Hematopoietic multipotent progenitor cell treated with erythropoietin and hydrocortisone succinate and interleukin-3 and kit ligand, for 8 days (in vitro differentiated cells): ENCODE measurements at places on chromosomes 1 and 21.

DNA sequence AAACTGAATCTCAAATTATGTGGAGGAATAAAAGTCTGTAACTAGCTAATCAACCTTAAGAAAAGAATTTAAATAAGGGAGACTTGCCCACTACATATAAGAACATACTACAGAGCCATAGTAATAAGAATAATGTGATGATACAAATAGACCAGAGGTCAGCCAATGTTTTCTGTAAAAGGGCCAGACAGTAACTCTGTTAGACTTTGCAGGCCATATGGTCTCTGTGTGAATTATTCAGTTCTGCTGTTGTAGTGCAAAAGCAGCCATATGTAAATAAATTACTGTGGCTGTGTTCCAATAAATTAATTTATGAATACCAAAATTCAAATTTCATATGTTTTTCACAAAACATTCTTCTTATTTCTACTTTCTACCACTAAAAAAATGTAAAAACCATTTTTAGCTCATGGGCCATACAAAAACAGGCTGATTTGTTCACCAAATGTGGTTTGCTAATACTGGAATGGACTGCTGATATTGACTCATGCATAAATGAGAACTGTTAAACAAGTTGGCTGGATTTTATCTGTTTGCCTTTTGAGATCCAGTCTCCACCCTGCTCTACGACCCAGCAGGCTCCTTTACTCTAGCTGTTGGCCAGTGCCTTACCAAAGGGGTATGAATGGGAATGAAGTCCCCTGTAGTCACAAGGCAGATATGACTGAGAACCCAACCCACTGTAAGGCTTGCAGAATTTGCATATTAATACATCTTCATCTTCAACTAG lies 98.2 kb upstream of the ZNHIT6 start:
- no peak for DNase-seq

- no peak for DNase-seq
Measured at GRCh38 chr1:98452162-98452561, 209.4 kb upstream of the SNX7 start.

DNA sequence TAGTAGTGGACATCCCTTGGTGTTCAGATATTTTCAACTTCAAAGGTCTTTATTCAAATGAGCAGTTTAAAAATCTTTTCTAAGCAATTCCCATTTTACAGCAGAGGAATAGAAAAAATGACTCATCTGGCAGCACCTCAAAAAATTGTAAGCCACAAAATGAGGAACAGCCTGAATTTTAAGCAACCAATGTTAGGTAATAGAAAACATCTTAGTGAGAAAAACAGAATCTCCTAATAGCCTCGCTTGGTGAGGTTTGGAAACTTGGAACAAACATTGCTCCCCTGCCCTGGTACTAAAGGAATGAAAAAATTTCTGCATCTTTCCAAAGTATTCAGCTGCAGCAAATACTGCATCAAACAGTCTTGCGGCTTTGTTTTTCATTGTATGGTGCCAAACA lies 264.4 kb downstream of the NTNG1 start:
- DNase-seq = no peak

DNA sequence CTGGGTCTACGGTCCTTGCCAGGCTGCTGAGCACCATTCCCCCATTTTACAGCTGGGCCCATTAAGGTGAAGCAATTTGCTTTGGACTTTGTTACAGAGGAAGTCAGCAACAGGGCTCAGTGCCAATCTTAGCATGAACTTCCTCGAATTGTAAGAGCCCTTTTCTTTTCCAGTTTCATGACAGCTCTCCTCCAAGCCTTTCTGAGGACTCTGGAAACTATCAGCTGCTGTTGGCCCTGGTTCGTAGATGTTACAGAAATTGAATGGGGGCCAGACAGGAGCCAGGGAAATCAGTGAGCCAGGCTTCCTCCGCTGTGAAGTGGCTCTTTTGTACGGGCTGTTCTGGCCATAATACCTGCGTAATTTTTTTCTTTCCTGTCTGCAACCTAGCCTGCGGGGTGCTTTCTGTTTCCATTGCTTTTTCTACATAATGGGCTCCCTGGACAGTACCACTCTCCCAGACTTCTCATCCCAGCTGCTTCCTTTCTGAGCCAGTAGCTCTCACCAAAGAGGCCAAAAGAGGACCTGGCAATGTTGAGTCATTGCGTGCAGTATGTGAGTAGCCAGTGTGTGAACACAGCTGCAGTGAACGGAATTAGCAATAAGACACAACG lies 386.3 kb downstream of the DISC1 start:
- no peak for DNase-seq

DNA sequence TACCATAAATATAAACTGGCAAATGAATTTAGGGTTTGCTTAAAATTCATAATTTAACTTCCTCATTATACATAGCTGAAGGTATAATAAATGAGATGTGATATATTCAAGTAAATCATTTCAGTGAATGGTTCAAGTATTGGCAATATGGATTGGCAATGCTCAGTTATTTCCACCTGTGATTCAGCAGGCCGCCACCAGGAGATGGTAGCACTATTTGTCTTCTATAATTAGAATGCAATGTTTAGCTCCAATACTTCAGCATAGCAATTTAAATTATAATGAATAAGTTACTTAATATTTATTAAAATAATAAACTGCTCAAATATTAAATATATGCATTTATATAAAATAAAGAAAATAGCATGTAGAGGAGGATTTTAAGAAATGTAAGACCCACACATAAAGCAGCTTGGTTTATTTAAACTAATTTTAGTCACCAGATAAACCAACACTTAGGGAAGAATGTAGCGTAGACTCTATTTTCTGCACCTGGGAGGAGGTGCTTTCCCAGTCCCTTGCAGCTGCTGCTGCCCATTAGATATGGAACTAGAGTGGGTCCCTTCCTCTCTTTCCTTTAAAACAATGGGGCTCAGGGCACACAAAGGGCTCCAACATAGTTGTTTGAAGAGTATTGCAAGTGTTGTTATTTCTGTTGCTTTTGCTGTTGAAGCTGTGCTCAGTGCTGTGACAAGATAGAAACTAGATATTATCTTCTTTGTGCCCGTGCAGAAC lies 62.1 kb downstream of the PLPPR4 start:
- no peak for DNase-seq

GRCh38 chr21:35377505-35378090 lies 328.5 kb upstream of the RUNX1 start:
- DNase-seq = no peak

GRCh38 chr1:52640697-52641096 lies 7.7 kb downstream of the SHISAL2A start:
- no peak for DNase-seq

DNA sequence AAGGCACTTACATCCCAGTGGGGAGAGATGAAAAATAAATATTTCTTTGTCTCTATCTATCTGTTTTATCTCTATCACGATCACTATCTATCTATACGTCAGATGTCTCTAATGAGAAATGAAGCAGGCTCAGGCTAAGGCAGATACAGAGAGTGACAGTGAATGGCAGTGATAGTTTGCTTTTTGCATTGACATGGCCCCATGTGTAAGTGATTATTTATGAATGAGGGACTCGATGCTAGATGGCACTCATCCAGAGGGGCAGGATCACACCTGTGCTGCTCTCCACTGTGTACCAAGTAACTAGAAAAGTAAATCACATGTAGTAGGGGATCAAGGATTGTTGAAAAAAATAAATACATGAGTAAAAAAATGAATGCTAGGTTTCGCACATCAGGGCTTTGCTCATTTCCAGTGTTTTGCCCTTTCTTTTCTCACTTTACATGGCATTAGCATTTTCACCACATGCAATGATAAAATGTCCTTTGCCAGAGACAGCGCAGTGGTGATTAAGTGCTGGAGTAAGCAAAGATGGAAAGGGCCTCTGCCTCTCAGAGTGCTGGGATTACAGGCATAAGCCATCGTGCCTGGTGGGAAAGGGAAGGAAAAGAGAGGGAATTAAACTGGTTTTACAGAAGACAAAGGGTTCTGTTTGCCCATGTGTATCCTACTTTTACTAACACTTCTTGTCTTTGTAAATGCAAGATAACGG lies 16.5 kb downstream of the TBX19 start:
- no peak for DNase-seq

- no peak for DNase-seq
Measured at GRCh38 chr1:56795870-56796269, 23.3 kb downstream of the FYB2 start.

DNA sequence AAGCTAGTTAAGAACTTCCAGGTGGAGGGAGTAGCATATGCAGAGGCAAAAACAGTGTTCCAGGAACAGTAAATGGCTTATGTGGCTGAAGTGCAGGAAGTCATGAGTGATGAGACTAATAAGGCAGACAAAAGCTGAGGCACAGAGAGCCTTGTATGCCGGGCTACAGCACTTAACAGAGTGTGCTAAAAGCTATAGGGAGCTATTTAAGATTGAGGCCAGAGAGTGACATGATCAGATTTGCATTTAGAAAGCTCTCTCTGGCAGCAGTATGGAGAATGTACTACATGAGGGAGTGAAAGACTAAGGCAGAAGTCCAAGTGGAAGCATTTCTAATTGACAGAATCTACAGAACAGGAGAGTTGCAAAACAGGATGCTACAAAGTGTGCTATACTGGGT lies 38.6 kb downstream of the WASF2 start:
- DNase-seq = no peak

DNA sequence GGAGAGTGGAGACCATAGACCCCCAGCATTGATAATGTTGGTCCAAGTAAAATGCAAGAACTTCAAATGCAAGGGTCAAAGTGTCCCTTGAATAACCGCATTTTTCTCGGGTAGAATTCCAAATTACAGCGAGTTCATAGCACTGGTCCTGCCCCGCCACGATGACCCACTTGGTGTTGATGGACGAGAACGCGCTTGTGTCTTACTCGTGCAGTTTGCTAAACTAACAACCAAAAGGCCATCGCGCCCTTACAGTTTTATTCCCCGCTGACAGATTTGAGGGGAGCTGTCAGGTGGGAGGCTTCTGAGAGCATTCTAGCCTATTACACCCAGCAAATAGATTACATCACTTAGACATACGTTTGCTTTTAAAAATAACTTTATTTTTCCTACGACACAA lies 17.3 kb upstream of the TSPEAR start:
- no peak for DNase-seq

DNA sequence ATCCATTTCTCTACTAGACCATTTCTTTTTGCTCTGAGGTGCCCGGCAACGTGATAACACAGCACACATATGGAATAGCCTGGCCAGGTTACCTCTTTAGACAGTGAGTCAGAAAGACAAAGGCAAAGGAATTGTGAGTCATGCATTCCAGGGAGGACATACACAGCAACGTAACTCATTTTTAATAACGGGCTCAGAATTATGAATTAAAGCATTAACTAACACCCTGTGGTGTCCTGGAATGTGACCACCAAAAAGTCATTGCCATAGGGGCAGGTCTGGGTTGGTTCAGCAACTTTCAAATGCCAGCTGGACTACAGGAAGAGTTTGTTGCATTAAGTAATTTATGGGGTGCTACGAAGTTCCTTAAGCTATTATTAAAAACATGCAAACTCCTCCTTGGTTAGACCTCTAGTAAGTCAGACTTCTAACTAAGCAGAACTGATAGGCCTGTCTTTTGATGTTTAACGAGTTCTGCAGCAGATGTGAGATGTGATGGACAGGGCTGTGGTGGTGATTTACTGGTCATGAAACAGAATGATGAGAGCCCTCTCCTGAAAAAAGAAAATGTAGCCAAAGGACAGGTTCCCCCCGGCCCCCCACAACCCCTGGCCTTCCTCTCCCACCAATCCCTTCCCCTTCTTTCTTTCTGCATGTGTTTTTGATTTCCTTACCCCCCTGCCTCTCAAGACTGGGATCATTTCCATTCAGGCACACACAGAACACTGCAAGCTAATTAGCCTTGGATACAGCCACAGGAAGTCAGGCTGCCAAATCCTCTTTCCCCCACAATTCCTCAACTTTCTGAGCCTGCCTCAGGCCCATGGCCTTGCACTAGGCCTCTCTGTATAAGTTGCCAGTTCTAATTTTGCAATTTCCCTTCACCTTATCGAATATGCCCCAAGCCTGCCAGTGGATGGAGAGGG lies 88.9 kb upstream of the HAO2 start:
- DNase-seq = no peak

- DNase-seq = no peak
Measured at GRCh38 chr1:211730347-211730746, 54.9 kb upstream of the NEK2 start.
